ENCODE measurements at places on chromosomes 12 and 14.

- no peak for DNase-seq
Observed at GRCh38 chr14:24264298-24264697, 1.3 kb upstream of the TGM1 start.

DNA sequence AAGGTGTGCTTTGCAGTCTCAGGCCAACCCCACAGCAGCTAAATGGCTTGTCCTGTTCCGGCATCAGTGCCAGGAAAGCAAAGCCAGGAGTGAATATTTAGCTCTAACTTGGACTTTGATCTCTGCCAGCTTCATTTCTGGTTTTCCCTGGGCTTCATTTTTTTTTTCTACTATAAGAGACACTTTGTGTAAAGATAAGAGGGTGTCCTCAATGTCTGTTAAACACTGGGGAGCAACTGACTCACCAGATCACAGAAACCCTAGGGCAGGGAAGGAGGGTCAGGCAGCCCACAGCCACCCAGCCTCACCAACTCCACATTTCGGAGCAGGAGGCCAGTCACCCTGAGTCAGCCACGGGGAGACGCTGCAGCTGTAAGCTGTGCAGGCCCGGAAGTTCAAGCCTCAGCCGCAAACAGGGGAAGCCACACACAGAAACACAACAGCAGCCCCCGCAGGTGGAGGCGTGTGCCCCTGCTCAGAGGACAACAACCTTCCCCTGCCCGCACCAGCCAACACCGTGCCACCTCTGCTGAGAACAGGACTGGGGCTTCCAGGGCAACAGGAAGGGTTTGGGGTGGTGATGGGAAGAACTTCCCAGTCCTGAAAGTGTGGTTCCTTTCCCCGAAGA lies 6.3 kb downstream of the TNFRSF1A start:
- no peak for DNase-seq

DNA sequence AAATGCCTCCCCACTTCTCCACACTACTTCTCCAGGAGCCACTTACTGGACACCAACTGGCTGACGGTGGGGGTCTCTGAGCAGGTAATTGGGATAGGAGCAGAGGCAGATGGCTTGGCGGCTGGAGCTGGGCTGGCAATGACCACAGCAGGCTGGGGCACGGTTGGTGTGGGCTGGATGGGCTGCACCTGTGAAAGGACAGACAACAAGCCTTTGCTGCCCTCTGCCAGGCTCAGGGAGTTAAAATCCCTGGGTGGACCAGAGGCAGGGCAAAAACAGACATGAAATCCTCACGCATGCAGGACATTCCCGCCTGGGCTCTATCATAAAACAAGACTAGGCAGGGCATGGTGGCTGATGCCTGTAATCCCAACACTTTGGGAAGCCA lies 19.3 kb upstream of the TFCP2 start:
- DNase-seq: no peak

- DNase-seq: no peak
Observed at GRCh38 chr12:42143452-42144157, 1.1 kb downstream of the GXYLT1 start.

- no peak for DNase-seq
Observed at GRCh38 chr12:1593174-1594005, 991 bp downstream of the FBXL14 start.

DNA sequence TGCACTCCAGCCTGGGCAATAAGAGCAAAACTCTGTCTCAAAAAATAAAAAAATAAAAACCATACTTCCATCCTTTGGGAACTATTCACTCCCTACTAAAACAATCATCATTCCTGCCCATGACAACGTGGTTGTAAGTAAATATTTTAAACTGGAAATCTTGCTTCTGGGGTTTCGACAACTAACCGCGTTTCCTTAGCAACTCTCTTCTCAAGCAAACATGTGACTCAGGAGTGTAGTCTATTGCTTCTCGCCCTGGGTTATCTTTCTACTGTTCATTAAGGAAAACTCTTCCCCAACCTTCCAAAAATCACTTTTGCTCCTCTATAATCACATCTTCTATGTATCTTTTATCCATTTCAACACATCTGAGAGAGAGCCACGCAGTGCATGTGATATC lies 21.8 kb downstream of the APPL2 start:
- no peak for DNase-seq

DNA sequence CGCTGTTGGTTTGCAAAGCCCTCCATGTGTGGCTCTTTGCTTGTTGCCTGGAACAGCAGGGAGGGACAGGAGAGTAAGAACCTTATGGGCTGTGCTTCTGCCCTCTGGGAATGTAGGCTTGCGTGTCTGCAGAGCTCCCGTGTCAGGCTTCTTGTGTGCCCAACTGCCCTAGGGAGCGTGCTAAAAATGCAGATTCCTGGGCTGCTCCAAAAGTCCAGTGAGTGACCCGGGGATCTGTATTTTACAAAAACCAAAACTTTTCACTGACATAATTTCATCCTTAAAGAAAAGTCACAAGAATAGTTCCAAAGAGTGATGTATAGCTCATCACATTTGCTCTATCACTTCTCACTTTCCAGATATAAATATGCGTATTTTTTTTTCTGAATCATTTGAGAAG lies 34.8 kb upstream of the CCDC63 start:
- DNase-seq: no peak

GRCh38 chr12:129496226-129496625 lies 407.6 kb downstream of the TMEM132D start:
- no peak for DNase-seq

GRCh38 chr12:111212814-111213456 lies 156.0 kb downstream of the PHETA1 start:
- no peak for DNase-seq

GRCh38 chr14:105150368-105151083 lies 18.1 kb downstream of the JAG2 start:
- DNase-seq: no peak

DNA sequence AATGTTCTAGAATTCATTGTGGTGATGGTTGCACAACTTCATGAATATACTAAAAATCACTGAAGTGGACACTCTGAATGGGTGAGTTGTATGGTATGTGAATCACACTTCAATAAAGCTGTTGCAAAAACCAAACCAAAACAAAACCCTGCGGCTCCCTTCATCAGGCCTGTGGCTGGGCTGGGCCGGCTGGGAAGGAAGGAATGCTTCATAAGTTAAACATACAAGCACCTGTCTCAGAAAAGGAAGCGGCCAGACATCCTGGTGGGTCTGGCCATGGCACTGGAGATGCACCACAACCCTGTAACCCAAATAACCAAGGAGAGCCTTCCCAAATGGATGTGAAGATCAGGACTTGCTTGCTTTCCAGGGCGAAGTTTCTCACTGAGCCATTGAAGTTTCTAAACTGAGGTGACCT lies 34.9 kb downstream of the TTC7B start:
- no peak for DNase-seq

DNA sequence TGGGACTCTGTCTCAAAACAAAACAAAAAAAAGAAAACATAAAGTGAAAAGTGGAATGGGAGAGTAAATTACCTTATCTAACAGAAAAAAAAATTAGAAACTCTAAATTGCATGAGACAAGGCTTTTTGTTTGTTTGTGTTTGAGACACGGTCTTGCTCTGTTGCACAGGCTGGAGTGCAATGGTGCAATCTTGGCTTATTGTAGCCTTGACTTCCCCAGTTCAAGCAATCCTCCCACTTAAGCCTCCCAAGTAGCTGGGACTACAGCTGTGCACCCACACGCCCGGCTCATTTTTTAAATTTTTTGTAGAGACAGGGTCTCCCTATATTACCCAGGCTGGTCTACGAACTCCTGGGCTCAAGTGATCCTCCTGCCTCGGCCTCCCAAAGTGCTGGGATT lies 17.9 kb upstream of the FBXO34 start:
- no peak for DNase-seq

DNA sequence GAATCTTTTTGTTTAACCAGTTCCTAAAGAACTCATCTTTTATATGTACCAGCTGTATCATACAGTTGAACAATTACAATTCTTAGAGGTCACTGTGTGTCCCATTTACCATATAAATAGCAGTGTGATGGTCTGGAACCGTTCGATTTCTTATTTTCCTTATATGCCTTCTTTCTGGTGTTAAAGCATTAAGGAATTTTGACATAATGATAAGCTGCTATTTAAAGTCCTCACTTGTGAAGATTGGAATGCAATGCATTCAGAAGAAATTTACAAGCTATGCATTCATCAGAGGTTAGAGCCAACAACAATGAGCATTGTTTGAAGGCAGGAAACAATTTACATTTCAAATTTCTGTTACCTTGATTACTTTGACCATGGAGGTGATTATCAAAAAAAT lies 80.0 kb upstream of the PRICKLE1 start:
- no peak for DNase-seq

GRCh38 chr14:54532111-54533012 lies 22.7 kb downstream of the CGRRF1 start:
- no peak for DNase-seq

- no peak for DNase-seq
Observed at GRCh38 chr14:22118899-22119477, 445.4 kb upstream of the OR4E1 start.

- no peak for DNase-seq
Observed at GRCh38 chr12:114742363-114742762, 58.4 kb upstream of the TBX3 start.

DNA sequence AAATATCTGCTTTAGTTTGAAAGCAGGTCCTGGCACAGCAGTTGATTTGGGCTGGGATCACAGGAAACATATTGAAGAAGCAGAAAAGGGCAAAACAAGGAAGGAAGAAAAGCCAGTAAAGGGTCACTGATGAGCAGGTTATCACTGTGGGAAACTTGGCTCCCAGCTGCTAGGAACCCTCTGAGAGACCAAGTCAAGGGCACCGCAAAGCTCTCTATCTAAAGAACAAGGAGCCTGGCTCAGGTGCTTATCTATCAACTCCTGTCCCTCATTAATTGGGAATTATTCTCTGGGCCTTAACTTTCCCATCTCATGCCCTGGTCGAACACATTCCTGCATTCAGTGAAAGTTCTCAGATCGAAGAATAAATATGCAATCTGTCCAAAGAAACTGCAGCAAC lies 450.9 kb upstream of the RPL10L start:
- DNase-seq: no peak

GRCh38 chr12:104248444-104248843 lies 32.9 kb downstream of the TXNRD1 start:
- DNase-seq: no peak

DNA sequence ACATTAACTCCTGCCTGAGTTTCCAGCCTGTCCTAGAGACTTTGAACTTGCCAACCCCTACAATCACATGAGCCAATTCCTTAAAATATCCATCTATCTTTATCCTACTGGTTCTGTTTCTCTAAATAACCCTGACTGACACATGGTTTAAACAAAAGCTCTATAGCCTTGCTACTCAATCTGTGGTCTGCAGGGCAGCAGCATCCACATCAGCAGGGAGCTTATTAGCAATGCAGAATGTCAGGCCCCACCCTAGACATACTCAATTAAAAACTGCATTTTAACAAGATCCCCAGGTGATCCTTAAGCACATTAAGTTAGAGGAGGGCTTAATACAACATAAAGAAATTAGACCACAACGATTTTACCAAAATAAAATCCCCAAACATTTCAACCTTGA lies 108.3 kb upstream of the CPSF6 start:
- no peak for DNase-seq

DNA sequence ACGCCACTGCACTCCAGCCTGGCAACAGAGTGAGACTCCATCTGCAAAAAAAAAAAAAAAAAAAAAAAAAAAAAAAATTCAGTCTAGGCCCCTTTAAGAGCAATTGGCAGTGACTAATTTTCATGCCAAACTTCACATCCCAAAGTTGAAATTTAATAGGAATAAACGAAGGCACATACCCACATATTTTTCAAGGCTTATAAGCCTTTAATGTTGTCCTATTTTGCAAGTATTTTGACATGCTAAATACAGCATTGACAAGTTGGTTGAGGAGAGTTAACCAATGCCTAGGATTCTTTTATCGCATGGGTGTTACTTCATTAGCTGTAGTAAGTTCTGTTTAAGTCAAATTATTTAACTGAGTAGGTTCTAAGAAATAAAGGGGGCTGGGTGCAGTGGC lies 23.5 kb upstream of the HIP1R start:
- DNase-seq: no peak

- no peak for DNase-seq
Observed at GRCh38 chr12:82555699-82556098, 131.0 kb upstream of the TMTC2 start.

All from renal cortex interstitium (tissue), 15 donors.